ENCODE measurements at places on chromosomes 16 and 17.

- peak; percentile 61 for DNase-seq
Measured at GRCh38 chr17:83103200-83103942, 24.0 kb downstream of the METRNL start.

DNA sequence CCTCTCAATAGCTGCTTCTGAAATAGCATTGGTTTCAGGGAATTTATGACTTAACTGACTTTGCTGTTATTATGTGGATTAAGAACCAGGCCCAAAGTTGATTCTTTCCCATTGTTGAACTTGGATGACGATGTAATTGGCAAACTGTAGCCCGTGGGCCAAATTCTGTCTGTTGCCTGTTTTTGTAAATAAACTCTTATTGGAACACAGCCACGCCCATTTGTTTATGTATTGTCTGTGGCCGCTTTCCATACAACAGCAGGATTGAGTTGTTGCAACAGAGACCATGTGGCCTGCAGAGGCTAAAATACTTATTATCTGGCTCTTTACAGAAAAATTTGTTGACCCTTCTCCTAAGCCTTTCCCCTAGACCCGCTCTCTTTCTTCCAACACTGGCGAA is 31.6 kb downstream of the NTN1 start:
- no peak for DNase-seq

- DNase-seq, result no peak
Measured at GRCh38 chr17:72385475-72385874, 264.7 kb downstream of the SOX9 start.

GRCh38 chr17:77957235-77957856 is 1.2 kb upstream of the TNRC6C start:
- peak; percentile 26 for DNase-seq

GRCh38 chr17:55327225-55328088 is 62.7 kb downstream of the HLF start:
- no peak for DNase-seq

DNA sequence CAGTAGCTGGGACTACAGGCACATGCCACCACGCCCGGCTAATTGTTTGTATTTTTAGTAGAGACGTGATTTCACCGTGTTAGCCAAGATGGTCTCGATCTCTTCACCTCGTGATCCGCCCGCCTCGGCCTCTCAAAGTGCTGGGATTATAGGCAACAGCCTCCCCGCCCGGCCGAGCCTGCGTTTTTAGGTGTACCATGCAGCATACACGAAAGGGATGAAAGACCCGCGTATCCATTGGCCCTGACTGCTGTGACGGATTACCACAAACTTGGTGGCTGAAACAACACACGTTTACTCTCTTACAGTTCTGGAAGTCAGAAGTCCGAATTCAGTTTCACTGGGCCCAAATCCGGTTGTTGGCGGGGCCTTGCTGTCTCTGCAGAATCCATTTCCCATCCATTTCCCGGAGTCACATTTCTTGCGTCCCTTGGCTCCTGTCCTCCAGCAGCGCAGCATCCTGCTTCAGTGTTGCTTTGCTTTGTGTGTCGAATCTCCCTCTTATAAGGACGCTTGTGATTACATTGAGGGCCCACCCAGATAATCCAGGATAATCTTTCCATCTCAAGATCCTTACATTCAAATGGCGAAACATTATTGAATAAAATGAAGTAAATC is 8.3 kb upstream of the GUCY2D start:
- no peak for DNase-seq

DNA sequence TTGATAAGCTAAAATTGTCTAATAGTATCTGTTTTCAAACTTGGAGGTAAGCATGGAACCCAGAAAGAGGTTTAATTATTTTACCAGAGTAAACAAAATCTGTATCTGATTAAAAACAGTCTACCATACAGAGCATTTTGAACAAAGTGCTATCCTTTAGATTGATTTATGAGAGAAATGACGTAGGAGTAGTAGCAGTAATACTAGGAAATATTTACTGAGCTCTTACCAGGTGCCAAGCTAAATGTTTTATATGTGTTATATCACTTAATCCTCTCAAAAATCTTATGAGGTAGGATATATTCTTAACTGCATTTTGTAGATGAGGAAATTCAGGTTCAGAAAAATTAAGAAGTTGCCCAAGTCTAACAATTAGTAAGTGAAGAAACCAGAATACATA is 186.4 kb upstream of the NOG start:
- DNase-seq, result no peak

DNA sequence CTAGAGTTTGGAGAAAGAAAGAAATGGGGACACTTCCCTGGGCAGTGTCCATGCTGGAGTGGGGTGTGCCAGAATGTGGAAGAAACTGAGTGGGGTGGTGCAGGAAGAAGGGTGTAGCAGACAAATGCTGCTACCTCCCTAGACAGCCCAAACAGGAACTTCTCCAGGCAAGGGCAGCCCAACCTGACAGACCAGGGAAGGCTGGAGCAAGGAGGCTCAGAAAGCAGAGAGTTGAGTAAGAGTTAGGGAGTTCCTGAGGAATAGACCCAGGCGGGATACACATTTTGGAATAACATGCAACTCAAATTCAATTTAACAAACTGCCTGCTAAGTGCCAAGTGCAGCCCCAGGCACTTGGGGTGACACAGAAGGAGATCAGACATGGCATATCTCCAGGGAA is 1.0 kb upstream of the MYO18A start:
- DNase-seq, result no peak

- DNase-seq, result no peak
Measured at GRCh38 chr17:385836-386140, 33.2 kb upstream of the RPH3AL start.

DNA sequence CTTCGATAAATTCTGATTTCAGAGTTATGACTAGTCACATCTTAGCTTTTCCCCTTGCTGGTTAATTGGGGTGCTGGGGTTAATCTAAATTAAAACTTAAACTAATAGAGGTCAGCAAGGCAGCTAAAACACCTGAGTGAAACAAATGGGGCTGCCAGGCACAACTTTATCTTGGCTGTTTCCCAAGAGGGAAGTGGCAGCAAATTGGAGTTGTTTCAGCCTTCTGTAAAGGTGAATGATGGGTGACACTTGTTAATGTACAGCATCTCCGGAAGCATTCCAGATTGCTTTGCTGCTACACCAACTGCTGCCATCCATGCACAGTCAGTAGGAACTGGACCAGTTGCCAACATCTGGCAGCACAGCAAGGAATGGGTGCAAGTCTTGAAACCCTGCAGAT is 43.9 kb downstream of the AATF start:
- no peak for DNase-seq

GRCh38 chr16:1524366-1524765 is 9.1 kb upstream of the TMEM204 start:
- DNase-seq, result no peak

GRCh38 chr17:56810891-56811775 is 22.6 kb downstream of the C17orf67 start:
- no peak for DNase-seq

DNA sequence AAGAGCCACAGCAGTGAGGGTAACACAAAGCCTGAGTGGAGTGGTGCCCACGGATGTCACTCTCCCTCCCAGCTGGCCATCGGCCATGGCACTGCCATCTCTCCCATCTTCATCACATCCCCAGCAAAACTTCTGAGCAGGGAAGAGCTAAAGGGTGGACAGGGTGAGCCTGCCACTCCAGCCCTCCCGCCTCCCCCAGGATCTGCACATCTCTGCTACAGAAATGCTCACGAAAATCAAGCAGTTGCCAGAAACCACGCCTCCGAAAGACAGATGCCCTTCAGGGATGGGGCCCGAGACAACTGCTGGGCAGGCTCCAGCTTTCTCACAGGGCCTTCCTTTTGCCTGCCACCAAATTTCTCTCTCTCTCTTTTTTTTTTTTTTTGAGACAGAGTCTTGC is 3.6 kb downstream of the GRIN2C start:
- DNase-seq, result no peak

Measured in fibroblast of skin of right biceps (primary cell).